Stimulated activated CD4-positive, alpha-beta T cell treated with anti-CD3 and anti-CD28 coated beads, TNF-alpha, amount 100 ng/mL, for 4 hours (primary cell): ENCODE measurements at places on chromosomes 6 and 20.
A peak's percentile ranks its signal among the peaks of the same experiment; 100 is the strongest.

DNA sequence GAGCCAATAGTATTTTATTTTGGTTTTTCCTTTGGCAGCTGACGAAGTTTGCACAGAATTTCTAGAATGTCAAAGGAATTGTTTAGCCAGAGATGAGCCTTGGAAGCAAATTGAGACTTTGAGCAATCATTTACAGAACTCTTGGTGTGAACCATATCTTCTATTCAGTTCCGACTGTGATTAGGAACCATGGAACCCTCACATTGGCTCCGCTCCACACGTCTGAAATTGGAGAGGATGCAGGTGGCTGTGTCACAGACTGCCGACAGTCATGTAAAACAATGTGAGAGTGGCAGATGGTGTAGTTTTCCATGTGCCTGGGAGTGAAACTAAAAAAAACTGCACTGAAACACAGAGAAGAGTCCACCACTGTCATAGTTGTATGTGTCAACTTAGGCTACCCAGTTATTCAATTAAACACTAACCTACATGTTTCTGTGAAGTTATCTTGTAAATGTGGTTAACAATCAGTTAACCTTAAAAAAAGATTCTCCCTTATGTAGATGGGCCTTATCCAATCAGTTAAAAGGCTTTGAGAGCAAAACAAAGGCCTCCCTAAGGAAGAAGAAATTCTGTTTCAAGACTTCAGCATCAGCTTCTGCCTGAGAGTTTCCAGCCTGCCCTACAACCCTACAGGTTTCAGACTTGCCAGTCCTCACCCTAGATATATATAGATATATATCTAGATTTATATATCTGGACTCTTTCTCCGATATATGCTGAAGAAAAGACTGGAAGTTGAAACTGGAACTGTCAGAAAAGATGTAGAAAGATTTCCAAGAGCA, 3.3 kb upstream of the HMGN4 start:
- no peak for DNase-seq

- DNase-seq = no peak
Observed at GRCh38 chr20:47669927-47670890, 115.1 kb downstream of the SULF2 start.

GRCh38 chr20:35263532-35264341, 14.2 kb downstream of the MMP24OS start:
- DNase-seq = no peak

DNA sequence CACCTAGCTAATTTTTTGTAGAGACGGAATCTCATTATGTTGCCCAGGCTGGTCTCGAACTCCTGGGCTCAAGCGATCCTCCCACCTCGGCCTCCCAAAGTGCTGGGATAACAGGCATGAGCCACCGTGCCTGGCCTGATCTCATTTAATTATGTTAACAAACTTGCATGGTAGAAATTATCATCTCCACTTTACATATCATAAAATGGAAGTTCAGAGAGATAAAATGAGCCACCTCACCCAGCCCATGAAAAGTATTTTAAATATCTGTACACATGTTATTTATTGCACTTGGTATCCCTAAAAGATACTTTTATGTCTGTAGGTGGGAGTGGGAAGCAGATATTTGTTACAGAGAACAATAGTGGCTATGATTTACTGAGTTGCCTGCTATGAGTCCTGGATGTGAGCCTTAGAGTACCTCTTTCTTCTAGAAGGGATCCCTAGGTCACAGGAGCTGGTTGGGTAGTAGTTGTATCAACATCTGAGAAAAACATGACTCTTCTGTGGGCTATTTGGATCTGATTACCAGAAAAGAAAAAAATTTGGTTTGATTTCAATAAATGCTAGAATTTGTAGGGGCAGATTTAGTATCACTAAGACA, 52.4 kb upstream of the EIF2S2 start:
- no peak for DNase-seq

- DNase-seq = peak; percentile 57
Observed at GRCh38 chr20:10034717-10035571, at the start of gene ANKEF1. TSS of gene ANKEF1 (plus strand) at chr20:10034987. CDS start at chr20:10038302, 3,315 bp downstream.

- DNase-seq = no peak
Observed at GRCh38 chr6:16337295-16337975, 99.0 kb downstream of the GMPR start.

- no peak for DNase-seq
Observed at GRCh38 chr20:53926428-53927028, 143.9 kb downstream of the BCAS1 start.

DNA sequence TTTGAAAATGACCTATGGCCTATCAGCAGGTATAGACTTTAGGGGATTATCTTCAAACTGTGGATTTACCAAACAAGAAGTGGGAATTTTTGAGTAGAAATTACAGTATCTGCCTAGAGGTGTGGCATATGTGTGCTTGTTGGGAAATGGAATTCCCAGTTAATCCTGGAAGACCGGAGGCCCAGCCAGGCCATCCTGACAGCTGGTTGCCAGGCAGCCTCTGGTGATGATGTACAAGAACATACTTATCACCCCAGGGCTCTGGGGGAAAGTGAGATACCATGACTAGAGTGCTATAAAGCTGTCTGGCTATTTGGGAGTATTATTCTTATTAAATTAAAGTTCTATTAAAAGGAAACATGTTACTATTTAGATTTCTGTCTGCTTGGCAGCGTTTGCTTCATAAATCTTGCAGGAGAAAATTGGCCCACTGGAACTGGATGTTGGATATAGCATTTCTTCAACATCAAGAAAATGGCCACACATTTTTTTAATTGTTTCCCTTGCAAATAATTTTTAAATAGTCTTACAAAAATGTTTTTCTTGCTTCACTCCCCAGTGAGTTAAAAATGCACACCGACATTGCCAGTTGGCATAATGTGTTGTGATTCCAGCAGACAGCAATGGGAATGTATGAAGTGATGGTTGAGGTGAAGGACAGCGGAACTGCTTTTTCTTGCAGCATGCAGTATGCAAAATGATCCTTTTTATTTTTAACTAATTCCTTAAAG, 187.8 kb downstream of the MYLK4 start:
- no peak for DNase-seq

- DNase-seq = no peak
Observed at GRCh38 chr20:53529658-53530057, 64.0 kb downstream of the ZNF217 start.

DNA sequence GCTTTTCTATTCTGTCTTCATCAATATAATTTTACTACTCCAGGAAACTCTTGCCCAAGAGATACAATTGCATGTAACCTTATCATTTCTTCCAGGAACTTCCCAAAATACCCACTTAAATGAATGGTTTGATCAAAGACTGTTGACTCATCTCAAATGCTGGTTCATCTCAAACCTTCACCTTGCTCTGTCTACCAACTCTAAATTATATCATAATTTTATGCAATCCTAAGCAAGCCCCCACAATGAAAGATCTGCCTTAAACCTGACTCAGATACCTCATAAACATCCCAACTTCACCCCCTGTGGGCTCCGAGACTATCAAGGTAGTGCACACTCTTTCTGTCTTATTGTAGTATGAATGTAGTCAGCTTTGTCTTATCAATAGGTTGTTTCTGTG, 65.5 kb upstream of the GCM1 start:
- no peak for DNase-seq

GRCh38 chr6:41515995-41516394, 30.2 kb upstream of the FOXP4 start:
- no peak for DNase-seq

GRCh38 chr20:3783068-3783489, 1.8 kb upstream of the SPEF1 start:
- DNase-seq = no peak

- DNase-seq = no peak
Observed at GRCh38 chr6:134000443-134000842, 47.4 kb downstream of the TBPL1 start.

- DNase-seq = no peak
Observed at GRCh38 chr20:60085551-60086132, 127.4 kb downstream of the CDH26 start.

GRCh38 chr20:53019464-53019863, 47.3 kb downstream of the TSHZ2 start:
- no peak for DNase-seq

DNA sequence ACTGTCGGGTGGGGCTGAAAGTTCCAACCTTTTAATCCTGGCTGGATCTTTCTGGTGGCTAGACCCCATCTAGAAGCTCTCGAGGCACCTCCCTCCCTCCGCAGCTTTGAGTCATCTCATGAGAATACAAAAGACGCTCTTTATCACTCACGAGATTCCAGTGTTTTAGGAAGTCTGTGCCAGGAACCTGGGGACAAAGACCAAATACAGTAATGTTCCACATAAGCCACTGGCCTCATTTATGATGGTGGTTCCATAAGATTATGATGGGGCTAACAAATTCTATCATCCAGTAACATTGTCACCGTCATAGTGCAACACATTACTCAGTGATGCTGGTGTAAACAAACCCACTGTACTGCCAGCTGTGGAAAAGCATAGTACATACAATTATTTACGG, 48.7 kb downstream of the NCOA7 start:
- no peak for DNase-seq
